ENCODE measurements at places on chromosomes 5 and 9.
A peak's percentile ranks its signal among the peaks of the same experiment; 100 is the strongest.

GRCh38 chr9:71878327-71879274 is 32.4 kb downstream of the ABHD17B start:
- no peak for DNase-seq

GRCh38 chr5:56305001-56305950 is 72.1 kb upstream of the ANKRD55 start:
- no peak for DNase-seq

GRCh38 chr5:95717439-95717838 is 13.7 kb upstream of the RHOBTB3 start:
- no peak for DNase-seq

DNA sequence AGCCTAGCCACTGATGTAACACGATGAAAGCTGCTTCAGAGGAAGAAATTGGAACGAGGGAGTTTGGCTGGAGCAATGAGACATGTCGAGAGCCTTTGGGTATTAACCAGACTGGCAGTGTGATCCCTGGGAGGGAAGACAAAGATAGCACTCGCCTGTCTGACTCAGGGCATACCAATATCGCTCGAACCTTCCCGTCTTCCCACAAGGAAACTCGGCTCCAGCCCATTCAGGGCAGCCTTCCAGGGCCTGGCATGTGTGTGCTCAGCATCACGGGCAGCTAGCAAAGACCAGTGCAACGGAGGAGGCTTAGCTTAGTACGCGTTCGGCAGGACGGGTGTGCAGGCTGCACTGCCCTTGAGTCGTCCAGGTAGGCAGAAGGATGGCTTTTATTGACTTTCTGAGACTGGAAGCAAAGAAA is 356.9 kb upstream of the WWC1 start:
- DNase-seq, result no peak

GRCh38 chr5:36756848-36757247 is 119.7 kb upstream of the NIPBL start:
- DNase-seq, result no peak

- no peak for DNase-seq
Observed at GRCh38 chr9:127905788-127906191, 6.4 kb upstream of the ST6GALNAC6 start.

DNA sequence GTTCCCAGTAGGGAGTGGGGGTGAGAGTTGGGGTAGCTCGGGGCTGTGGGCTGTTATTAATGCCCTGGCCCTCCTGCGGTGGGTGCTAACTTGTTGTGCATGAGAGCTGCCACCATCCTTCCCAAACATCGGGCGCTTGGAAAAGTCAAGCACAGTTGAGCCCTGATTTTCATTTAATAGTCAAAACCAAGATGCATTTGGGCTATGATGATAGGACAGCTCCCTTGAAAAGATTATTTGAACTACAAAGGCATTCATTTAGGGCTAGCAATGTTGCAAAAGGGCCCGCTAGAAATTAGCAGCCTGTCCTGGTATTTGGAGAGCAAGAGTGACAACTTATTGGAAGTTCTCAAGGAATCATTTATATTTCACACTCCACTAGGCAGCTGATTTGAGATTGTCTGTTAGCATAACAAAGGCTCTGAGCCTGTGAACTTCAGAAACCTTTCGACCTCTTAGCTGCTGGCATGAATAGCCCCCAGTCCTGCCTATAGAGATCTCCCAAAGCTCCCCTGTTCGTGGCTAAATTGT is 128.2 kb upstream of the TMEM161B start:
- no peak for DNase-seq

GRCh38 chr9:70076678-70077077 is 33.0 kb downstream of the MAMDC2 start:
- no peak for DNase-seq

DNA sequence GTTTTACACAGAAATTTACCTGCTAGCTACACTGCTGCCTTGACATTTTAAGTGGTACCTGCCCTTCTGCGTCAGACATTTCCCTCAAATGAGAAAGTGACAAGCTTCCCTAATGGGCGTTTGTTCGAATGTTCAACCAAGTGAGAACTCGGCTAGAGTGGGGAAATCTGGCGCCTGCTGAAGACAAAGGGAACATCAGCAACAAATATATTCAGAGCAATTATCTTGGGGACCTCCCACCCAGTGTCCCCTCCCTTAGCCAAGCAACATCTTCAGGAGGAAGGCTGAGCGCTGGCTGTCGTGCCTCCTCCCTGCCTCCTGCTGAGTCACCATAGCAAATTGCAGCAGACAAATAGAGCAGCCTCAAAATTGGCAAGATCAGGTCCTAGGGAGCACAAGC is 57.1 kb downstream of the MFAP3 start:
- no peak for DNase-seq

DNA sequence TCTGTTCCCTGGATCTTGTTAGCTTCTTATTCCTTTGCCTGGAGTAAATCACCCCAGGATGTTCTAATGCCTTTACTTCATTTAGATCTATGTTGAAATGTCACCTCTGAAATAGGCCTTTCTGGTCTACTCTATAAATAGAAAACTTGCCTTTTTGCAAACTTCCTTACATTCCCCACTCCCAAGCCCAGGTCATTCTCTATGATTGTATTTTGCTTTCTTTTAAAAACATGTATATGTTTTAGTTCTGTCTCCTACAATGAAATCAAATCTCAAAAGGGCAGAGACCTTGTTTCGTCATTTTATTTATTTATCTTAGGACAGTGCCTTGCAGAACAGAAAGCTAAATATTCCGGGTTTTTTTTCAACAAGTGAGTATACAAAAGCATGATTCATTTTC is 1657.7 kb upstream of the C9orf72 start:
- DNase-seq, result no peak

- DNase-seq, result no peak
Observed at GRCh38 chr9:5900622-5901021, 9.9 kb downstream of the MLANA start.

DNA sequence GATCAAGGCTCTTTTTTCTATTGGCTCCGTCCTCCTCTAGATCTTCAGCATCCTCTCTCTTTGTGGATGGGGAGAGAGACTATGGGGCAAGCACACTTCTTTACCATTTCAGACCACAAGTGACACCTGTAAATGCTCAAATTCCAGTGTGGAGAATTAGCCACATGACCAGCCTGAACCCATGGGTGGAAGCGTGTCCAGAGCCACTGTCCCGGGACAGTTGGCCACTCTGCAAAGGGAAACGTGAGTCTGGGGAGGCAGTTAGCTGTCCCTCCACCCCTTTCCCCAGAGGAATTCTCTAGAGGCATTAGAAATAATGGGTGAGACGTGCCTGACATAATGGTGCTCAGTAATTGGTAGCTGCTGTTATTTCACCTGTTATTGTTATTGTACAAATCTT is 40.9 kb downstream of the AMBP start:
- no peak for DNase-seq

- DNase-seq, result no peak
Observed at GRCh38 chr5:100023536-100023935, 511.6 kb upstream of the FAM174A start.

GRCh38 chr5:172953776-172954675 is 5.2 kb upstream of the RPL26L1 start:
- DNase-seq, result peak; percentile 46

- peak; percentile 81 for DNase-seq
Observed at GRCh38 chr5:58462623-58463230, 2.8 kb upstream of the PLK2 start.

DNA sequence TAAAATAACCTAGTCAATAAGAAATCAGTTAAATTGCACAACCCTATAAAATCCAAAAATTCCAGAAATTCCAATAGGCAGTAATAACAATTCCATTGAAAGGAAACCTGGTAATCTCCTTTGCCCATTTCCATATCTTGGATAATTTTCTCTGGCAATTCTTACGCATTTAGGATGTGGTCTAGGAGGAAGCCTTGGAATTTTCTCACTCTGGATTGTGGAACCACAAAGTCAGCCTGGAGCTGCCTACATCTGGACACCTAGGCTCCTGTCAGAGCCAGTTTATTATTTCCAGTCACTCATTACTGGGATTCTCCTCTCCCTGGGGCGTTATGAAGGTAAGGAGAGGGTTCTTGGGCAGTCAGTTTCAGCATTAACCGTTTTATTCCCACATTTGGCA is 40.3 kb upstream of the GNE start:
- no peak for DNase-seq

DNA sequence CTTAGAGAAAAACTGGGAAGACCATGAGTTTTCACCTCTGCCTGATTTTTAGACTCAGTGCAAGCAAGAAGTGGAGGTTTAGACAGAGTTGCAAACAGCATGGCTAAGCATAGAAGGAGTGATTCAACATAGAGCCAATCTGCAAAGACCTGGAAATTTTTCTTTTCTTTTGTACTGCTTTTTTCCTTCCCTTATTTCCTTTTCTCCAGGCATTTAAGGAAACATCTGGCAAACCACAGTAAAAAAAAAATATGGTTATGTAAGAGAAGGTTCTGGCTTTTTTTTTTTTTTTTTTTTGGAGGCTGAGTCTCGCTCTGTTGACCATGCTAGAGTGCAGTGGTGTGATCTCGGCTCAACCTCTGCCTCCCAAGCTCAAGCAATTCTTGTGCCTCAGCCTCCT is 16.6 kb upstream of the DCAF12 start:
- DNase-seq, result no peak

DNA sequence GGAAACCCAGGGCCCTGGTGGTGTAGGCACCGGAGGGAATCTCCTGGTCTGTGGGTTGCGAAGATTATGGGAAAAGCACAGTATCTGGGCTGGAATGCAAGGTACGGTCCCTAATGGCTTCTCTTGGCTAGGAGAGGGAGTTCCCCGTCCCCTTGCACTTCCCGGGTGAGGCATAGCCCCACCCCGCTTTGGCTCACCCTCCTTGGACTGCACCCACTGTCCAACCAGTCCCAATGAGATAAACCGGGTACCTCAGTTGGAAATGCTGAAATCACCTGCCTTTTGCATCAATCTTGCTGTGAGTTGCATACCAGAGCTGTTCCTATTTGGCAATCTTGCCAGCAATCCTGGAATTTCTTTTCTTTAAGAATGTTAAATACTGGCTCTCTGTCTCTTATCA is 1429.1 kb downstream of the MAT2B start:
- no peak for DNase-seq

GRCh38 chr5:148558892-148559291 is 95.4 kb downstream of the HTR4 start:
- DNase-seq, result no peak

DNA sequence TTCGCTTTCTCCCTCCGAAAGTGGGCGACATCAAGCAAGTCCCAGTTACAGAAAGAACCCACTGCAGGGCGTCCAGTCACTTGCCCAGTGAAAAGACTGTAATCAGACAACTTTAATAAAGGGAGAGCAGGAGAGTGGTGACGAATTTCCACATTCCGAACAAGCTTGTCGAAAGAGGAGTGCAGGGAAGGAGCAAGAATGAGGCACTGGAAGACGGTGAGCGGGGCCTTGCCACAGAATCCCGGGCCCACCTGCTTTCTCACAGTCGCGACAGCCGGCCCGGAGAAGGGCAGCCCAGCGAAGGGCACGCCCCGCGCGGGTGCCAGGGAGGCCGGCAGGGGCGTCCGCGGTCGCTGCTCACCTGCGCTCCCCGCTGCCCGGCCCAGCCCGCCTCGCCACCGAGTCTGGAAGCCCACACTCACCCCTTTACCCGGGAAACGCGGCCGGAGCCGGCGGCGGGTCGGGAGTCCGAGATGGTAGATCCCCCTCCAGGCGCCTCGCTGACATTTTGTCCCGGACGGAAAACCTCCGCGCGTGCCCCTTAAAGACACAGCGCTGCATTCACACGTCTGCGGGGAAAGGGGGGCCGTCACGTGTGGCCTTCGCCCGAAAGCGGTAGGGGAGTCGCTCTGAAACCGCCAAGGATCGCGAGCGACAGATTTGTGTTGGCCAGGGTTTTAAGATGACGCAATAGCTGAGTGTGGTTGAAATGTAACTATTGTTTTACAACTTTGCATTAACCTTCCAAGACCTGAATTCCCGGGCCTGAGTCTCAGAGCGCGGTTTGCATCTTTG is at the start of gene ZBED3:
ZBED3 (minus strand) TSS at position 597 of the 795 bp plus-strand sequence. CDS start 9,407 bp downstream, outside the sequence.
- DNase-seq, result peak; percentile 84

- DNase-seq, result no peak
Observed at GRCh38 chr9:80906728-80907127, 782.6 kb downstream of the TLE1 start.

- DNase-seq, result no peak
Observed at GRCh38 chr9:9792144-9792857, 820.5 kb downstream of the PTPRD start.

GRCh38 chr9:89564346-89564878 is 40.4 kb upstream of the GADD45G start:
- DNase-seq, result no peak

DNA sequence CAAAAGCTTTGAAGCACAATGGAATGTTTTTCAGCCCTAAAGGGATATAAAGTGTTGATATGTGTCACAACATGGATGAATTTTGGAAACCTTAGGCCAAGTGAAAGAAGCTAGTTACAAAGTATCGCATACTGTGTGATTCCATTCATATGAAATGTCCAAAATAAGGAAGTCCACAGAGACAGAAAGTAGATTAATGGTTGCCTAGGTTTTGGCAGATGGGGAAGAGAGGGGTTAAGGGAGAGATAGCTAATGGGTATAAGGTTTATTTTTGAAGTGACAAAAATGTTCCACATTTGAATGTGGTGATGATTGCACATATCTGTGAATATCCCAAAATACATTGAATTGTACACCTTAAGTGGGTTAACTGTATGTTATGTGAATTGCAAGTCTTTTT is 57.5 kb upstream of the MCCC2 start:
- DNase-seq, result no peak

- DNase-seq, result no peak
Observed at GRCh38 chr9:34457266-34458012, 931 bp downstream of the FAM219A start.

- no peak for DNase-seq
Observed at GRCh38 chr5:178424810-178425177, 165.4 kb downstream of the COL23A1 start.

DNA sequence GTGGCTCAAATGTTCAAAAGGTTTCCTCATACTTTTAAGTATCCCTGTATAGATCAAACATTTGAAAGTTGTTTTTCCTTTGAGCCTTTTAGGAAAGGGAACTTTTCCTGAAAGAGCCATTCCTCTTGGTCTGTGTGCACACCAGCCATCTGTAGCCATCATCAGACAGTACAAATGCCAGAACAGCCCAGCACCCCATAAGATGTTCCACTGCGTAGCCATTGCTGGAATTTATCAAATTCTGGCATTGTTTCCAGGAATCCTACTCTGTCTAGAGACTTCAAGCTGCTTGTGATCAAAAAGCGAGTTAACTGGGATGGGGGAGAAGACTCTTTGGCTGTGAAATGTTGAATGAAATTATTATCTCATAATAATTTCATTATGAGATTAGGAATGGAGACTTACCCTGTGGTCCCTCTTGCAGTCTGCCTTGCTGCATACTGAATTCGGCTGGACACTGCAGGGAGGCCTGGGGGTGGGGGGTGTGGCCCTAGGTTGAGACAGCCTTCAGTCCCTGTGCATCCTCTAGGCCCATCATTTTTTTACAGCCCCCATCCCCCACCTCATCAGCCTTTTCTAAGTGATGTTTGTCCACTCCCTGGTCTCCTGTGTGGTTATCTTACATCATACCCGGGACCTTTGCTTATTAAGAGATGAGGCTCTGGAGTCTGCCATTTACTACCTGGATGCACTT is 99.8 kb downstream of the RALGPS1 start:
- no peak for DNase-seq

Data from LoVo (cell line).